Naive thymus-derived CD8-positive, alpha-beta T cell (primary cell): ENCODE measurements at places on chromosomes 6 and 20. TPM values are rescaled to one million over a fixed set of nuclear protein-coding genes. Genes with fewer than 3 reads are reported as not detected.

The HAO1 gene
- polyA plus RNA-seq = not detected

The RIPOR2 gene
- polyA plus RNA-seq = 468 TPM

The LPA gene
- not detected for polyA plus RNA-seq

The BMP5 gene
- not detected for polyA plus RNA-seq

The GPSM3 gene
- polyA plus RNA-seq = 106 TPM

The BCAS4 gene
- polyA plus RNA-seq = 51.5 TPM

The TGM3 gene
- polyA plus RNA-seq = not detected

The ASIP gene
- not detected for polyA plus RNA-seq

The TREM2 gene
- not detected for polyA plus RNA-seq

The C20orf141 gene
- polyA plus RNA-seq = not detected

The ADGRB3 gene
- not detected for polyA plus RNA-seq

The ARHGAP40 gene
- polyA plus RNA-seq = not detected

The TTPAL gene
- polyA plus RNA-seq = 10.5 TPM

The PLA2G7 gene
- polyA plus RNA-seq = not detected

The SLCO4A1 gene
- polyA plus RNA-seq = not detected

The BPIFA1 gene
- not detected for polyA plus RNA-seq

The FOXF2 gene
- polyA plus RNA-seq = not detected

The RIPPLY2 gene
- polyA plus RNA-seq = not detected

The ARFGEF3 gene
- polyA plus RNA-seq = not detected

The TCF21 gene
- not detected for polyA plus RNA-seq

The IL17F gene
- polyA plus RNA-seq = not detected

The PTPN1 gene
- polyA plus RNA-seq = 31.9 TPM

The FOXQ1 gene
- not detected for polyA plus RNA-seq

The SRMS gene
- not detected for polyA plus RNA-seq

The HLA-DMA gene
- polyA plus RNA-seq = 37.4 TPM

The SALL4 gene
- polyA plus RNA-seq = 0.03 TPM

The OR2H1 gene
- not detected for polyA plus RNA-seq

The PHF1 gene
- polyA plus RNA-seq = 71.4 TPM

The LGSN gene
- polyA plus RNA-seq = not detected

The SLC22A16 gene
- polyA plus RNA-seq = not detected

The TNXB gene
- not detected for polyA plus RNA-seq

The TBC1D22B gene
- 5.1 TPM for polyA plus RNA-seq

The BPIFB2 gene
- polyA plus RNA-seq = not detected

The ATXN1 gene
- 2.7 TPM for polyA plus RNA-seq

The VSX1 gene
- not detected for polyA plus RNA-seq

The FKBP1C gene
- 0.09 TPM for polyA plus RNA-seq

The HTR1B gene
- polyA plus RNA-seq = not detected

The NRSN1 gene
- polyA plus RNA-seq = not detected
